ENCODE measurements at places on chromosomes 13 and 19.

- DNase-seq, result peak; percentile 90
Measured at GRCh38 chr13:46296115-46296822, 84.5 kb downstream of the LRRC63 start.

DNA sequence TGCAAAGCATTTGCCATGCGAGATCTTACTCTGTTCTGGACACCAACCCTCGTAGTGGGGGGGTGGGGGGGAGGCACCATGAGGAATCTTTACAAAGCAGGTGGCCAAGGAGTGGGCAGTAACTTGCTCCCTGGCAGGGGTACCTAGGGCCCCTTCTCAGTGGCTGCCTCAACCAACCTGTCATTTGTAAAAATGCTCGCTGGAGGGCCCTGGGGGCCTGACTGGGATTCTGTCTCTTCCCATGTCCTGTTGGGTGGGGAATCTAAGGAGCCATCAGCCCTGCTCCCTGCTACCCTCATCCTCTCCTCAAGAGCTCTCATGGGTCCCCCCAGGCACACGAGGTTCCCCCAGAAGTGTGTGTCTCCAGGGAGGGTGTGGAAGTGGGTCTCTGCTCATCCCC, 1.5 kb downstream of the KCNN1 start:
- DNase-seq, result no peak

GRCh38 chr19:44644402-44645016, 799 bp downstream of the PVR start:
- peak; percentile 64 for DNase-seq

DNA sequence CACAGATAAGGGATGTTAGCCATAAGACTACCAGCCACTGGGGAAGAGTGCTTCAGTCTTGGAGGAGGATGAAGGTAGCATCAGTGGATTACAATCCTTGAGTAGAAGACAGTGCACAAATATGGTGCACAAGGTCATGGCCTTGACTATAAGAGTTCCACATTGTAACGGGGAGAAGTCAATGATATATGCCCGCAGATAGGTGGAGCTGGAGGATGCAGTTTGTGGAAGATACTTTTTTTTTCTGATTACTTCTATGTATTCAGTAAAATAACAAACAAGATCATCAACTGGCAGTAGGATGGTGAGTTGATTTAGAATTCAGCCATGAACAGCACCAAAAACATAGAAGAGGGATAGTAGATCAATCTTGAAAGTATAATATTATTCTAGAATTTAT, 926.8 kb upstream of the MIR17HG start:
- DNase-seq, result no peak

- peak; percentile 79 for DNase-seq
Measured at GRCh38 chr19:40529093-40529954, 47.3 kb upstream of the SHKBP1 start.

DNA sequence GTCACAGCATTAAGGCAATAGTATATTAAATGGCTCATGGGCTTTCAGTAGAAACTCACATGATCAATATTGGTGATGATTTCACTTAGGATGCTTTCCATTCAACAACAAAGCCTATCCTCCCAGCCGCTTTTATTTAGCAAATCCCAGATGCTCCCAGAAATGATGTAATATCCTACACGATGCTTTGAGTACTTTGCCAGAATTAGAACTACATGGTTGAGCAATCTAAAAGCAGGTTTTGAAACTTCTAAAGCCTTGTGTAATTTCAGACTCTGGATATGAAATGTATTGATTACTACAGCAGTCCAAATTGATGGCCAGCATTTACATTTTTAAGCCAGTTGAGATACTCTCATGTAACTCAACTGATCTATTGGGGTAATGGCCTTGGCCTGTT, 13.6 kb downstream of the DLEU7 start:
- DNase-seq, result no peak
